Inflammatory macrophage (primary cell): ENCODE measurements at places on chromosomes 2 and 18.

DNA sequence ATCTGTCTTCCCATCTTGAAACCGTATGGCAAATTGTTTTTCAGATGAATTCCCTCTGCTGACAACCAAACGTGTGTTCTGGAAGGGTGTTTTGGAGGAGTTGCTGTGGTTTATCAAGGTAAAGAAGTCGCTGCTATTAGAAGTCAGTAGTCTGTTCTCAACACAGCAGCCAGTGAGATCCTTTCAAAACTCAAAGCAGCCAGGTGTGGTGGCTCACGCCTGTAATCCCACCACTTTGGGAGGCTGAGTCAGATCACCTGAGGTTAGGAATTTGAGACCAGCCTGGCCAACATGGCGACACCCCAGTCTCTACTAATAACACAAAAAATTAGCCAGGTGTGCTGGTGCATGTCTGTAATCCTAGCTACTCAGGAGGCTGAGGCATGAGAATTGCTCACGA lies 2.1 kb downstream of the TYMS start:
- no peak for DNase-seq

- peak; percentile 32 for DNase-seq
Measured at GRCh38 chr2:198214114-198214596, 409.8 kb downstream of the PLCL1 start.

DNA sequence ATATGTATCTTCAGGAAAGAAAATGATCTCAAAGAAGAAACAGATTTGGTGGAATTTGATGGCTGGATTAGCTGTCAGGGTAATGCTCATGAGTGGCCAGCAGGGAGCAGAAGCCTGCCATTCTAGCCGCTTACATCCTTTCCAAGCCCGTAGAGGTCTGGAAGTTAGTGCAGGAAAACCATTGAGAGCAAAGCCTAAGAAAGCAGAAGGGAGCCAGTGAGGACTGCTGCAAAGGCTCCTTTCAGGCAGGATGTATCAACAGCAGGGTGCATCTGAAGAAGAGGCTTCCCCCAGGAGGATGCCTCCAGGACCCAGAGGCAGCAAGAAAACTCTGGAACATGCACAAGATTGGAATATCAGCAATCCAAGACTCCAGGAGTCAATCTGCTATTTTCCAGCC lies 22.9 kb upstream of the LBH start:
- DNase-seq, result peak; percentile 59

DNA sequence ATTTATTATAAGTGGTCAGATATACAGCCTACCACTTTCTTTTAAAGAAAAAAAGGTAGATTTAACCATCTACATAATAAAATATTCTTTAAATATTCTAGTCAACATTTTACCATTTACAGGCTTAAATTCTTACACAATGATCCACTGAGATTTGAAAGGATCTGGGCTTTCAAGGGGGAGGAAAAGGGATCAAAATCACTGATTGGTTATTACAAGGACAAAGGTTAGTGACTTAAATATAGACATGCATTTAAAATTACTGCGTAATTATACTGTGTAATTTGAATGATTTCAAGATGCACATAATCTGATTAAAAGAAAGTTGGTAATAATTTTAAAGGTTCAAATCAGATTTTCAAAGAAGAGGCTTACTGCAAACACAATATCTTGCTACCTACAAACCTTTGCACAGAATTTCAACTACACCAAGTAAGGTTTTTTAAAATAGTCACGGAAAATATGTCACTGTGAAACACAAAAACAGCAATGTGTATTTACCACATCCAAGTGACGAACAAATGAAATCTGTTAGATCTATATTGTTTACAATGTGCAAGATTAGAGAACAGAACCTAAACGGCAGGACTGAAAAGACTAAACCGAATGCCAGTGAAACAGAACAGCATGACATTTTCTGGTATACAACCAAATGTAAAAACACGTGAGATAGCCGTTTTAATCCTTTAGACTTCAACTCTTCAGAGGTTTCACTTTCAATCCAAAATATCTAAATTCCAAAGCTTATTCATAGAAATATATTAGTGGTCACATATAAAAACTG lies 40.8 kb downstream of the RTN4 start:
- no peak for DNase-seq

DNA sequence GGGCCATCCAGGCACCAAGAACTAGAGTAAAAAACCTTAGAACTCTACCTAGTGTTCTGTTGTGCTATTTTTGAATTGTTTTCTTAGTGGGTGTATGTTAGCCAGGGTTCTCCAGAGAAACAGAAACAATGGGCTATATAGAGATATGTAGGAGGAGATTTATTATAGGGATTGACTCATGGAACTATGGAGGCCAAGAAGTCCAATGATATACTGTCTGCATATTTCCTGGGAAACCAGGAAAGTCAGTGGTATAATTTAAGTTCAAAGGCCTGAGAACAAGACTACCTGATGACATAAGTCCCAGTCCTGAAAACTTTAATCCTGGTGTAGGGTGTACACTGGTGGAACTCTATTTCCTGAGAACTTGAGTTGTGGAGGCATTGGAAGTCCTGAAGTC lies 108.7 kb upstream of the ACVR1 start:
- DNase-seq, result no peak

- DNase-seq, result no peak
Measured at GRCh38 chr2:84876369-84876768, 4.5 kb downstream of the TRABD2A start.
